Activated CD4-positive, alpha-beta T cell treated with anti-CD3 and anti-CD28 coated beads for 36 hours (primary cell): ENCODE measurements at places on chromosomes 12 and 14. TPM values are rescaled to one million over a fixed set of nuclear protein-coding genes. Genes with fewer than 3 reads are reported as not detected.

The SLC6A15 gene
- total RNA-seq = 0.25 TPM

The IL23A gene
- 18.5 TPM for total RNA-seq

The TPPP2 gene
- not detected for total RNA-seq

The FAM161B gene
- total RNA-seq = 1.4 TPM

DNA sequence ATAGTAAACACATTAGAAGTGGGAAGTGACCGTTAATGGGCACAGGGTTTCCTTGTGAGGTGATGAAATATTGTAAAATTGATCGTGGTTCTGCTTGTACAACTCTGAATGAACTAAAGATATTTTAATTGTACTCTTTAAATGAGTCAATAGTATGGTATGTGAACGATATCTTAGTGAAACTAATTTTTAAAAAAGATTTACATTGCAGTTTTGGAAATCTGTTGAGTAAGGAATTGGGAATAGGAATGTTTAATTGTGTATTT lies 1.7 kb downstream of the ZNF410 start:
- DNase-seq = no peak

GRCh38 chr14:87312169-87312893 lies 680.7 kb downstream of the GALC start:
- DNase-seq = no peak

GRCh38 chr12:67354966-67355365 lies 85.8 kb downstream of the CAND1 start:
- DNase-seq = no peak

GRCh38 chr12:51818566-51819300 lies 29.8 kb downstream of the FIGNL2 start:
- DNase-seq = no peak

GRCh38 chr12:115251727-115252126 lies 567.8 kb upstream of the TBX3 start:
- DNase-seq = no peak

- peak; percentile 69 for DNase-seq
Observed at GRCh38 chr12:6632026-6632983, 3.5 kb downstream of the LPAR5 start.

DNA sequence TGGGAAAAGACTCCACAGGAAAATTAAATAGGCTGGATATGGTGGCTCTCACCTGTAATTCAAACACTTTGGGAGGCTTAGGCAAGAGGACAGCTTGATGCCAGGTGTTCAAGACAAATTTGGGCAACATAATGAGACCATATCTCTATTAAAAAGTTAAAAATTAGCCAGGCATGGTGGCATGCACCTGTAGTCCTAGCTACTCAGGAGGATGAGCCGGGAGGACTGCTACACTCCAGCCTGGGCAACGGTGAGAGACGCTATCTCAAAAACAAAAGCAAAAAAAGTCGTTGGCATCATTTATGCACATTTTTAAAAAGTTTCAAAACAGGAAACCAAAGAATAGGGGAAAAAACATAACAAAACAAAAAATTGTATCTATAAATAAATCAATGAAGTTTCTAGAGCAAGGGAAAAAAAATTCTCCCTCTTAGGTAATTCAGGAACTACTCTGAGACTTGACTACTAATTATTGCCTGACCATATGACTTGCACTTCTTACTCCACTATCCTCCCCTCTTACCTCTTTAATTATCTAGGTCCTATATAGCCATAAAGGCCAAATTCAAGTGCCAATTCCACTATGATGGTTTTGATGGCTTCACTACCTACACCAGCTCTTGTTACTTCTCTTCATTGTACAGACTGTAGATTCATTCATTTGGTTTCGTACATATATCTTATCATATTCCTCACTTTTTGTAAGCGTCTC lies 1.6 kb downstream of the METTL3 start:
- DNase-seq = no peak
